ENCODE measurements at places on chromosomes 1 and 21.

DNA sequence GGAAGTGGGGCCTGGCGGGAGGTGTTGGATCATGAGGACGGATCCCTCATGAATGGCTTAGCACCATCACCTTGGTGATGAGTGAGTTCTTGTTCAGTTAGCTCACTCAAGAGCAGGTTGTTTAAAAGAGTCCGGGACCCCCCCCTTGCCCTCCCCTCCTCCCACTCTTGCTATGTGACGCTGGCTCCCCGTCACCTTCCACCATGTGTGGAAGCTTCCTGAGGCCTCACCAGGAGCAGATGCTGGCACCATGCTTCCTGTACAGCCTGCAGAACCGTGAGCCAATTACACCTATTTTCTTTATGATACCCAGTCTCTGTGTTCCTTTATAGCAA, 3.0 kb upstream of the SLC19A1 start:
- DNase-seq: no peak

- no peak for DNase-seq
Observed at GRCh38 chr21:26732432-26733221, 112.6 kb downstream of the ADAMTS1 start.

GRCh38 chr1:208137193-208137592, 107.0 kb downstream of the PLXNA2 start:
- DNase-seq: no peak

DNA sequence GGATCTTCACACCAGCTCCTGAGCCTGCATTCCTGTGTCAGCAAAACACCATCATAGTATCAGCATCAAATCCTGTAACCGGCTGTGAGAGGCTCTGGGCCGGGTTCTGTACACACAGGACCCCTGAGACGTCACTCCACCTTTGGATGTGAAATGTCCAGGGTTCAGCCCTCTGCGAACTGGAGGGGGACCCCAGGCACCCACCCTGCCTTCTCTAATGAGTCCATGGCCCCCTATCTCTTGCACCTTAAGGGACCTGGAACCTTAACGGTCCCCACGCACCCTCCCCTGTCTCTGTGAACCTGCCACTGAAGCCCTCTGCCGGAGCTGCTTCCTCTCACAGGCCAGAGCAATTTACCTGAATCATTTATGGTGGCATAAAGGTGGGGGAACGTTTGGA, 257.8 kb downstream of the NPHP4 start:
- no peak for DNase-seq

DNA sequence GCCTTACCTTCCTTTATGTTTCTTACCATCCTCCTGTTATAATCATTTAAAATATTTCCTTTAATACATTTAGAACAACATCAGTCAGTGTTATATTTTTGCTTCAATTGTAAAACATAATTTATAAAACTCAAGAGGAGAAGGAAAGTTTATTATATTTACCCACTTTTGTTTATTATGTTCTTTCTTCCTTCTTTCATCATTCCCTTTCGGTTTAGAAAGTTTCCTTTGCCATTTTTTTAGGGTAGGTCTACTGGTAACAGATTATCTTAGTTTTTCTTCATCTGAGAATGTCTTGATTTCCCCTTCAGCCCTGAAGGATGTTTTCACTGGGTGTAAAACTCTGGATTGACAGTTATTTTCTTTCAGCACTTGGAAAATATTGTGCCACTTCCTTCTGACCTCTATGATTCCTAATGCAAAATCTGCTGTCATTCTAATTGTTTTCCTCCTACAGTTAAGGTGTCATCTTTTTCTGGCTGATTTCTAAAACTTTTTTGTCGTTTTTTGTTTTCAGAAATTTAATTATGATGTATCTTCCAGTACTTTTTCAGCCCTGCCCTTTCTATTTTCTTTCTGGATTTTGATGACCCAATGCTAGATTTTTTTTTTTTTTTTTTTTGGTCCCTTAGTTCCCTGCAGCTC, 25.0 kb downstream of the PTPN22 start:
- DNase-seq: no peak

DNA sequence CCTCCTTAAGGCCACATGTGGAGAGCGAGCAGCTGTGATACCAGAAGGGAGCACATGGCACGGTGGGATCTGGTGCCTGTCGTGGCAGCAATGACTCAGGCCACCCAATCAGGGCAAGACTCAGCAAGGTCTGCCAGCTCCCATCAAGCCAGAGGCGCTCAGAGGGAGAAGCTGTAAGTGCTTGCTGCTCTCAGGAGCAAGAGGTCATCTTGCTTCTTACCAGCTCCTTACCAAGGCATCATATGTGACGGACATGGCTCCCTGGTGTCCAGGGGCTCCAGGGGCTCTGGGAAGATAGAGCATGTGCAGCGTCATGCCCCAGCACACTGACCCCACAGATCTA, 72.9 kb downstream of the ITPKB start:
- DNase-seq: no peak

DNA sequence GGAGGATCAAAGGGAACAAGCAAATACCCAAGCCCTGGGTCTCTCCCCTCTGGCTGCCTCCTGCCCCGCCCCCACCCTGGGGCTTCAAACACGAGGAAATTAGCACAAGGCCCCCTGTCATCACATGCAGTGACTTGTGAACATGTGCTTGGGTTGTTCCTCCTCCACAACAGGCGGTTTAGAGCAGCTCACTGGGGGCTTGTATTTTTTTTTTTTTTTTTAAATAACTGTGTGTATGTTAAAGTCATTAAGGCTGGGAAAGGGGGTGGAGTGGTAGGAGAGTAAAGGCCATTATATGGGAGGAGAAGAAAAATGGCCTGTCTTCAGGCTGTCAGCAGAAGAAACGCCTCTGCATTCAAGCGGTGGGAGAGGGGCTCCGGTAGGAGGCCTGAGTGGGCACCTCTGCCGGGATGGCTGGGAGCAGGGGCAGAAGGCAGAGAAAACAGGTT, 64.2 kb downstream of the PLXNA2 start:
- no peak for DNase-seq

DNA sequence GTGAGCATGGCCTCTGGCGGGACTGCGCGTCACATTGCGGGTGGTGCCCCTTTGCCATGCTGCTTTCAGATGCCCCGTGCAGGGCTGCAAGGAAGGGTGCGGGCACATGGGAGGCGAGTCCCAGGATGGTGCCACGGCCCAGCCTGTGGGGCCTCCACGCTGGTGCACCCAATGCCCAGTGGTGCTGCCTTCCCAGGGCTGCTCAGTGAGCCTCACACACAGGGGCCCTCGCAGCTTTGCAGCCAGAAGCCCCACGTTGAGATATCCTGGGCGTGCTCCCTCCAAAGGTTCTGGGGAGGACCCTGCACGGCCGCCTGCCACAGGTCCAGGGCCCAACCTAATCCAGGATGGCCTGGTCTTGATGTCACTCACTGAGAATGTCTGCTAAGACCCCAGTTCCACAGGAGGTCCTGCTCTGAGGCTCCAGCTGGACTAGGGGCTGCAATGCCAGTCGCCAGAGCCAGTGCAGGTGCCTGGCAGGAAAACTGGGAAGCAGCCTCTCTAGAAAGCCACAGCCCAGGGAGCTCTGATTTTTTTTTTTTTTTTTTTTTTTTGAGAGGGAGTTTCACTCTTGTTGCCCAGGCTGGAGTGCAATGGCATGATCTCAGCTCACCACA, 34.1 kb upstream of the PRSS38 start:
- peak; percentile 67 for DNase-seq

- DNase-seq: peak; percentile 91
Observed at GRCh38 chr1:21904704-21905520, 32.2 kb downstream of the HSPG2 start.

- no peak for DNase-seq
Observed at GRCh38 chr1:43414634-43415223, 25.0 kb downstream of the SZT2 start.

DNA sequence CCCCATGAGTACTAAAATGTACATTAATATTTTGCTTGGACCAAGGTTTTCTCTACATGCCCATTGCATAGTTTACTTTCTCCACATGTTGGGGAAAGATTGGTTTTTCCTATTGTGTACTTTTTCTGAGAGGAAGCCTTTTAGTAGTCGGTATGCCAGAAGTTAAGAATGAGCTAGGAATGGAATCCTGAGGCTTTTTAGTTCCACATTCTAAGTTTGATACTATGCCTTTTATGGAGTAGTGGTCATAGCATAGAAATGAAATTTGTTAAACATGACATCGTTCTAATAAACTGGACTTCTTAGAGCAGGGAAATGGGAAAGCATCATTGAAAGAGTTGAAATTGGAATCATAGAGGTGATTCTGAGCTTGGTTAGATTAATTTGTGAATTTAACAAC, 64.3 kb downstream of the BCL9 start:
- no peak for DNase-seq

DNA sequence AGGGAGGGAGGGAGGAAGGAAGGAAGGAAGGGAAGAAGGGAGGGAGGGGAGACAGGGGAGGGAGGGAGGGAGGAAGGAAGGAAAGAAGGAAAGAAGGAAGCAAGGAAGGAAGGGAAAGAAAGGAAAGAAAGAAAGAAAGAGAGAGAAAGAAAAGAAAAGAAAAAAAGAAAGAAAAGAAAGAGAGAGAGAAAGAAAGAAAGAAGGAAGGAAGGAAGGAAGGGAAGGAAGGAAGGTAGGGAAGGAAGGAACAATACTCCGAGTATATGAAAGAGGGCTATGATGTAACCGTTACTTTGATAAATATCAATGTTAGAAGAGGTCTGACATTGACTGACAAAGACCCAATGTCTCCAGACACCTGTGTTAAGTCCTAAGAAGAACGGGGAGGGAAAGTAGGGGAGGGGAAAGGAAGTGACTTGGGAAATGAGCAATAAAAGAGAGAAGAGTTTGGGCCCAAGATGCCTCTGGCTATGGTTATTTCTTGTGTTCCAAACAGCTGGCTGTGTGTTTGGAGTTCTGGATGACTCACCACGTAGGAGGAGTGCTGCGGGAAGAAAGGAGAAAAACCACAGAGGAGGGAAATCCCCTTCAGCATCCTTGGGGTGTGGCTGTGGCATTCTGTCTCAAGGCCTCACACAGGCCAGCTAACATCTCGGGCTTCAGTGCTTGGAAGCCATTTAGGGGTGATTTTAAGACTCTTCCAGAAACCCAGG, 37.0 kb upstream of the RXRG start:
- no peak for DNase-seq

GRCh38 chr21:31418377-31419001, 74.4 kb upstream of the TIAM1 start:
- DNase-seq: no peak

GRCh38 chr1:203346060-203346768, 4.7 kb downstream of the FMOD start:
- DNase-seq: no peak

- no peak for DNase-seq
Observed at GRCh38 chr1:51019811-51020210, 49.8 kb downstream of the CDKN2C start.

DNA sequence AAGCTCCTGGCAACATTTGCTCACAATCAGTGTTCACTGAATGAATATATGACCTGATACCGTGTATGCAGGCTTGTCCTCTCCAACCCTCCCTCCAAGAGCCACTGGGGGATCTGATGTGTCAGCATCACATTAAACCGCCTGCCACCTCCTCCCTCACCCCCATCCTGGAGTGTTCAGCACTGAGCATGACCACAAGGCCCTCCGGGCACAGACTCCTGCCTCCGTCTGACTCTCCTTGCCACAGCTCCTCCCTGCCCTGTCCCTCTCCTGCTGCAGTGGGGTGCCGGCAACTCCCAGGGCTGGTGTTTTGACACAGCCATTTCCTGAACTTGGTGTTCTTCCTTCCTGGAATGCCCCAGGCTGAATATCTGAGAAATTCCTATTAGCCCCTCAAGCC, 136.7 kb downstream of the FCRL5 start:
- no peak for DNase-seq

DNA sequence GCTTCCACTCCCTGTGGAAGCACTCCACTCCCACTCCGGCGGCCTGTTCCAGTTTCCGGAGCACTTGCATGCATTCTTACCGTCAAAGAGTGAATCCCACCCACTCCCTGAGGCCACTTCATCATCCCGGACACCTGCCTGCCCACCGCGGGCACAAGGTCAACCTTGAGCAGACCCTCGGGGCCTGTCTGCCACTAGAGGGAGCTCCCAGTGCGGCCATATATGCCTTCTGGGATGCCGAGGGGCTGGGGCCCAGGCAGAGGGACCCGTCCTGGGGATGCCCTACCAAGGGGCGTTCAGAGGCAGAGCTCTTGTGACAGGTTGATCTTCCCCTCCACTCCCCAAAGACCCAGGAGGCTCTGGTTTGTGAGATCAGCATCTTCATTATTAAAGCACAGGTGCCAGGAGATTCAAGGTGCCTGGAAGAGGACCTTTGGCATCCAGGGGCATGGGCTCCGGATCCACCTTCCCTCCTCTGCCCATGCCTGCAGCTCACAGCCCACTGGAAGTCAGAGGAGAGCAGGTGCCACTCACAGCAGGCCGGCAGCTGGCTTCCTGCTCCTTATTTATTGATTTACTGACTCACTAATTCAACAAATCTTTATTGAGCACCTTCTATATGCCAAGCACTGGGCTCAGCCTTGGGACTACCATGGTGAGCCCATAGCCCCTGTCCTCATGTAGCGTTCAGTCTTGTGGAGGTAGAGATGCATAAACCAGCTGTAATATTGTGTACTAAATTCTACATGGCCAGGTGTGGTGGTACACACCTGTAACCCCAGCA, 47.3 kb downstream of the UBIAD1 start:
- DNase-seq: no peak

DNA sequence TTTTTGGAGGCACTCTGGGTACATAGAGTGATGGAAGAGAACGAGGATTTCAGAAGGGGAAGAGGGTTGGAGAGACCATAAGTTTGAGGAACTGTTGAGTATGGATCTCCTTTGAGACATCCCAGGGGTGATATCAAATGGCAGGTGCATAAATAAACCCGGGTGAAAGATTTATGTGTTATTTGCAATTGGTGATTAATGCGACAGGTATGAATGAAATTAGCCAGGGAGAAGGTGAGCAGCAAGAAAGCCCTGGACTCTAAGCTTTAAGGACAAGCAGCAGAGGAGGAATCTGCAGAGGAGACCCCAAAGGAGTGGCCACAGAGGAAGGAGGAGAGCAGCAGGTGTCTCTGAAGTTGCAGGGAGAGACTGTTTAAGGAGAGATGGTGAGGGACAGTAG, 8.8 kb upstream of the REN start:
- no peak for DNase-seq
